ENCODE measurements at places on chromosomes 13 and 19.

GRCh38 chr13:24153979-24154701, 6.4 kb upstream of the SPATA13 start:
- no peak for DNase-seq

- DNase-seq, result no peak
Measured at GRCh38 chr13:95246292-95247082, 54.8 kb downstream of the ABCC4 start.

- no peak for DNase-seq
Measured at GRCh38 chr13:107650081-107650701, 565.1 kb downstream of the LIG4 start.

DNA sequence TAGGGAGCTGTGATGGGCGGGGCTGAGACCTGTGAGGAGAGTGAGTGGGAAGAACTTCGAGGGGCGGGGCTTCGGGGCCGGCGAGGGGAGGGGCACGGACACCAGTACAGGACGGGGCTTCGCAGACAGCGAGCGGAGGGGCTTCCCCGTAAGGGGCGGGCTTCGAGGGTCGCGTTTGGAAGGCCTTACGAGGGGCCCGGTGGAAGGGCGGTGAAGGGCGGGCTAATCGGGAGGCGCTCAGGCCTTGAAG, 4.1 kb upstream of the EMP3 start:
- DNase-seq, result peak; percentile 66

DNA sequence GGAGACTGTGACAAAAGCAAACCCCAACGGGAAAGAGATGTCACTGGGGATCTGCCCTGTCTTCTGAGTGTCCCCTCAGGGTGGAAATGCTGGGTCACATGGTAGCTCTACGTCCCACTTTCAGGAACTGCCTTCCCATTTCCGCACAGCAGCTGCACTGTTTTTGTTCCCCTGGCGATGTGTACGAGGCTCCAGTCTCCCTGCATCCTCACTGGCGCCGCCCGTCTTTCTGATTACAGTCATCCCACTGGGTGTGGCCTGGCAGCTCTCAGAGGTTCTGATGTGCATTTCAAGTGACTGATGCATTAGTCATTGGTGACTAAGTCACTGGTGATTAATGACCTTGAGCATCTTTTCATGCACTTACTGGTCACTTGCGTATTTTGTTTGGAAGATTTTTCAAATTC, 21.2 kb downstream of the PCID2 start:
- DNase-seq, result peak; percentile 97

GRCh38 chr19:33464733-33465115, 56.9 kb downstream of the PEPD start:
- no peak for DNase-seq

- no peak for DNase-seq
Measured at GRCh38 chr13:46071590-46072249, 19.2 kb upstream of the ZC3H13 start.

DNA sequence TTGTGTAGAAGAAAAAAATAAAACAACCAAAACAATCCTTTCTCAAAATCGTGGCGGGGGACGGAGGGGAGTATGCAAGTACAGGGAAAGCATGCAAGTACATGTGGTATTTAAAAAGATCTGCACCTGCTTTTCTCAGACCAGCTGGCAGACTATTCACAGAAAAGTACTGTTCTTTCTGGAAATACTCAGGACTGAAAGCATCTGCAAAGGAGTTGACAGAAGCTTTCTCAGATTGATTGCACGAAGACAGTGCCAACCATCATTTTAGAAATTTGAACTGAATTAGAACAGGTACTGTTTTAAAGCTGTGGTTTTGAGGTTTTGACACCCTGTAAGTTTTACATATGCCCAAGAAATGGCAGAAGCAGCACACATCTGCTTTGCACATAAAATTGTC, 19.8 kb upstream of the PCDH8 start:
- DNase-seq, result no peak

GRCh38 chr19:48668332-48668731, 4.5 kb downstream of the NTN5 start:
- DNase-seq, result no peak

GRCh38 chr13:35672611-35673010, 196.1 kb upstream of the MAB21L1 start:
- DNase-seq, result peak; percentile 61

DNA sequence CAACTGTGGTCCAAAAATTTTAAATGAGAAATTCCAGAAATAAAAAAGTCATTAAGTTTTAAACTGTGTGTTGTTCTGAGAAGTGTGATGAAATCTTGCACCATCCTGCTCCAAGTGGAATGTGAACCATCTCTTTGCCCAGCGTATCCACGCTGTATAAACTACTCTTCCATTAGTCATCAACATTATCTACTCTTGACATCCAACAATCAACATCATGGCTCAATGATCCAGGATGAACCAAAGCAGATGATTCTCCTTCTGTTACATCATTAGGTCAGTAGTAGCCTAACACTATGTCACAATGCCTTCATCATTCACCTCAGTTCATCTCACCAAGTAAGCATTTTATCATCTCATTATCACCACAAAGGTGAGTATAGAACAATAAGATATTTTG, 55.3 kb downstream of the SUCLA2 start:
- no peak for DNase-seq
